H7 (cell line): ENCODE measurements at places on chromosomes 3 and 15.
A peak's percentile ranks its signal among the peaks of the same experiment; 100 is the strongest.

DNA sequence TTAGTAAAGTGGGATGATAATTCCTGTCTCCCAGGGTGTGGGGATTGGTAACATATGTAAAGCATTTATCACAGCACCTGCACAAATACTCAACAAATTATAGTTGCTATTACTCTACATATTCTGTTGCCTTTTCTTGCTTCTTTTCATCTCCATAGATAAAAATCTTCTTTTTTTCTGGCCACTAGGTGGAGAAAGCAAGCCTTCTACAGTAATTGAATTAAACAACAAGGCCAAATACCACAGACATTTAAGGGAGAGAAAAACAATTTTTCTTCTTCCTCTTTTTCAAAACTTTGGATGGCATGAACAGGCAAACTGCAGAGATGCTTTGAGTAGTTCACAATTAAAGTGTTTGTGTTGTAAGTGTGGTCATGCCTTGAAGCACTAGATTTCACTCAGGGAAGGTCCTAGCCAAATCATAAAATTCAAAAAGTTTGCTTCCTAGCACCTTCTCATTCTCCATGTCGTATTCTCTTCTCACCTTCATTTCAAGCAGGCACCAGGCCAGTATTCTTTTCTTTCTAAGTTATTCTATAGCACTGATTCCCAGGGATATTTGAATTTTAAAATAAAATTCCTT lies 493.4 kb upstream of the TGFBR2 start:
- no peak for DNase-seq

DNA sequence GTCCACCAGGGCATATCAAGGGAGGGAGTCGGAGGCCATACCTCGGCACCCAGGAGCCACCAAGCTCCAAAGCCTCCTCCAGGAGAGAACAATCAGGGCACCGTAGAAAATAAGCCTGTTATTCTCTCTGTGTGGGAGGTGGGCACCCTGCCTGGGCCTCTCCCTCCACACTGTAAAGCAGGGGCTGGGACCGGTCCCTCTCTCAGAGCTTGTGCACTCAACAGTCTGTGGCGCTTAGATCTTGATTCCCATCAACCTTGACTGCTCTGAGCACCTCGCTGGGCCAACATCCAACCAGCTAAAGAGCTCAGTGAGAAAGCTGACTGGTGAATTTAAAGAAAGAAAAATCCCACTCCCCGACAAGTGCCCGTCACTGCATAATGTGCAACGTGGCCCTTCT lies 53.0 kb downstream of the PCSK6 start:
- no peak for DNase-seq

GRCh38 chr3:124770336-124771082 lies 40.3 kb downstream of the UMPS start:
- peak; percentile 76 for DNase-seq

DNA sequence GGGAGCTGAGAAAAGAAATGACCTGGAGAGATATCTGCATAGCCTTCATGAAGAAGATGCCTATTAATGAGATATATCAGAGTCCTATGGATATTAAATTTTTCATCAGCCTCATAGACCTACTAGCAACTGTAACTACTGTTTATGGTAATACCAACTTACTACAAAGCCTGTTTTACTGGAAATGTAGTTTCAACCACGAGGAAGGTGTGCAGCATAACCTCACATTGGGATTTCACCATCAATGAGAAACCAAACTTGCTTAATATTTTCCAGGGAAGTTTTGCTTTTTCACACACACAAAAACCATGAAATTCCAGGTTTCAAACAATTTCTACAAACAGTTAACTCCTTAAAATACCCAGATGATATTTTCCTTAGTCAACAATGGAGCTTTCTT lies 31.4 kb downstream of the FAM240A start:
- no peak for DNase-seq

DNA sequence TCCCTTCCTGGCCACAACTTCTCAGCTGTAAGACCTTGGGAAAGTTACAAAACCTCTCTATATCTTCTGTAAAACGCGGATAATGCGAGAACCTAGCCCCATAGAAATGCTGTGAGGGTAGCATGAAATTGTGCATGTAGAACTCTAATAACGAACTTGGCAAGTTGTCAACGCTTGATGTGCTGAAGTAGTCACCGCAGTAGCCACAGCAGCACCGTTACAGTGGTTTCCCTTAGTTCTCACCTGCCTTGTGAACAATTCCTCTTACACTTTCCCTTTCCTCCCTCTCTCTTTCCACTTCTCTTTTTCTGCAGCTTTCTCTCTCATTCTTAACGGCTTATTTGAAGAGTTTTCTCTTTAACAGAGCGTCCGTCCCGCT lies 447 bp upstream of the SHQ1 start:
- DNase-seq: peak; percentile 19

GRCh38 chr15:71139241-71139640 lies 24.0 kb downstream of the THSD4 start:
- no peak for DNase-seq

DNA sequence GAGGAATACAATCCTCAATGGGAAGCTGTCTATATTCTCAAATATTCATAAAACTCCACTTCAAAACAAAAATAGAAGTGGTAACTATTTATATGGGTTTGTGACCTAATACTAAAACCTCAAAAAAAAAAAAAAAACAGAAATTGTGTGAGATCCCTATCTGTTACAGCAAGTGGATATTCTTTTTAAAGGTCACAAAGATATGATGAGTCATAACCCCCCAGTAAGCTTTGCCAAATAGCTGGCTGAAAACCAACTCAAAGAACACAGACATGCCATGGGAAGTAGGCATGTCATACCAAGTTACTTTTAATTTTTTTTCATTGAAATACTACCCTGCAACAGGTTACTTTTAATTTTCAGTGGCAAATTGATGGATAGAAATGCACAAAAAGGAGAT lies 62.5 kb downstream of the CBLB start:
- no peak for DNase-seq

- DNase-seq: peak; percentile 39
Observed at GRCh38 chr3:42440924-42441323, 30.5 kb upstream of the LYZL4 start.

DNA sequence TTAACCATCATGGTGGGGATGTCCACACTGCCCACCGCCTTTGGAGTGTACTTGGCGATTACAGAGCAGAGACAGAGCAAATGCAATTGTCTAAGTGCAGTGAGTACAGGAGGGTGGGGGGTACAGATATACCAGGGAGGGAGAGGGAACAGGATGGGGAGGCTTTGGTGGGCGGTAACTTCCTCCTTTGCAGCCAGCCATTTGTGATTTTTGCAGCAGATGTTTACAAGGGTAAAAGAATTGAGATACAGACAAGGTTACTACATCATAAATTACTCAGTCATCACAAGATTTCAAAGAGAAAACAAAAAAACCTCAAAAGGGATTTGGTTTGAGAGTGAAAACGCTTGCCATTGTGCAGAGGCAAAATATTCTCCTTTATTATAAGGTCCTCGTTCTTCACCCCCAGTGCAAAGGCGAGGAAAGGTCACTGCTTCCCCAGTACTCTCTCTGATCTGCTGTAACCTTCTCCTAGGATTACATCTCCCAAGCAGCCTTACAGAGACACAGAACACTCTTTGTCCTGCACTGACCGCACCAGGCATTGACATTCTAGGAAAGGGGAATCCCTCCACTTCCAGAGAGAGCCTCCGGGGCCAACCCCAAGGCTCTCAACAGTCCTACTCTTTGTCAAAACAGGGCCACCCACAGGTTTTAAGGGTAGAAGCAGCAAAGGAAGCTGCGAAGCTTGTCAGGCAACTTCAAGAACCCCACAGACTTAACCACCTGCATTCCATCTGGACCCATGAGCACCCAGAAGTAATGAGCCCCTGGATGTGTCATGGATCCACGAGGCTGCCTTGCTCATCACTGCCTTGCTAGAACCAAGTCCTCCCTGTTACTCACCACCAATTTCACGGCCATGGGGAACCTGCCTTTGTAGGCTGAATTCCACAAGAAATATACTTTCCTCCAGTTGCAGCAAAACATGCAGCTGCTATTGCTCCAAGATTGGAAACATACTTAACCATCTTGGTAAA lies 117.3 kb downstream of the ADAMTS17 start:
- DNase-seq: peak; percentile 67

- no peak for DNase-seq
Observed at GRCh38 chr3:4460334-4460733, 6.7 kb downstream of the SUMF1 start.

DNA sequence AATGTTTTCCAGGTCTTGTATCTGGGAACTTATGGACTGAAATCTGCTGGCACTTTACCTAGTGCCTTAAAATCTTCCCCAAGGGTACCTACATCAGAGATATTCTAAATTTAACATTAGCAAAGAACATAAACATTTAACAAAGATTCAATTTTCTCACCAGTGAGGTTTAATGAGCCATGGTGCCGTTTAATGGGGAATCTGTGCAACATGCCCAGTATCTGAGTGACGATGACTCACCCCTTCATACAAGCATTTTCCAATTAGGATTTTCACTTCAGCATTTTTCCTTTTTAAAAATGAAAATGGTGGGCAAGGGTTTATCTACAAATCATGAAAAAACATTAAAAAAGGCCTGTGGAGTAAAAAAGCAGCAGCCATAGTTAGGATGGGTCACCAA lies 189.4 kb downstream of the SLC9A9 start:
- no peak for DNase-seq

- no peak for DNase-seq
Observed at GRCh38 chr3:104359546-104359945, 1007.2 kb upstream of the ALCAM start.

- no peak for DNase-seq
Observed at GRCh38 chr3:100865442-100865841, 127.8 kb downstream of the ABI3BP start.

DNA sequence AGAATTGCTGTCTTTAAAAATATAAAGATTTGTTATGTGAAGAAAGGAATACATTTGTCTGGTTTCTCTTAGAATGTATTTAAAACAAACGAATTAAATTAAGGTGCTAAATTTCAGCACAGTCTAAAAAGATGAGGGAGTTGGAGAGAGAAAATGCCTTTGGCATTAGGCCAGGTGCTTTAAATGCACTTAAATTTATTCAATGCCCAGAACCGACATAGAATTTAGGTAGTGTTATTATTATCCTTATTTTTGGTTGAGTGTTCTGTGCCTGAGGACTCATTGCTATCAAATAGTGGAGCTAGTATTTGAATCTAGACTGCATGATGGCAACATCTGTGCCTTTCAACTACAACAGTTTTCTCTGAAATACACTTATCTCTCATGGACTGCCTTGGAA lies 287.5 kb downstream of the RBMS3 start:
- DNase-seq: no peak

- no peak for DNase-seq
Observed at GRCh38 chr3:135837977-135838631, 127.4 kb upstream of the PPP2R3A start.

DNA sequence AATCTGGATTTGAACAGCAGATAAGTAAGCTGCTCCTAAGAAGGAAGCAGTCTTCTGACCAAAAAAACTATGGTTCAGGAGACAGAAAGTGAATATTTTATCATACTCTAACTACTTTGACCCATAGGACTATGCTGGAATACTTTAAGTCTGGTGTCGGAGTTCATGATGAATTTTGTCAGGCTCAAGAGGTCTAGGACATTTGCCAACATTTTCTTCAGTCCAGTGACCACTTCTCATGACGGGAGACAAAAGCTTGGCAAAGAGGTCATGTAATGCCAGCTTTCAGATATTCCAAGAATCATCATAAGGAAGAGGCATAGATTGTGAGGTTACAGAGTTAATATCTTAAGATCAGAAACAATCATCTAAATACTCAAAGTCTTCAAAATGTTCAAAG lies 20.5 kb upstream of the DCBLD2 start:
- DNase-seq: no peak

- peak; percentile 86 for DNase-seq
Observed at GRCh38 chr3:33439546-33440327, 468 bp downstream of the UBP1 start.

GRCh38 chr15:31153531-31153930 lies 52.0 kb upstream of the TRPM1 start:
- DNase-seq: no peak

DNA sequence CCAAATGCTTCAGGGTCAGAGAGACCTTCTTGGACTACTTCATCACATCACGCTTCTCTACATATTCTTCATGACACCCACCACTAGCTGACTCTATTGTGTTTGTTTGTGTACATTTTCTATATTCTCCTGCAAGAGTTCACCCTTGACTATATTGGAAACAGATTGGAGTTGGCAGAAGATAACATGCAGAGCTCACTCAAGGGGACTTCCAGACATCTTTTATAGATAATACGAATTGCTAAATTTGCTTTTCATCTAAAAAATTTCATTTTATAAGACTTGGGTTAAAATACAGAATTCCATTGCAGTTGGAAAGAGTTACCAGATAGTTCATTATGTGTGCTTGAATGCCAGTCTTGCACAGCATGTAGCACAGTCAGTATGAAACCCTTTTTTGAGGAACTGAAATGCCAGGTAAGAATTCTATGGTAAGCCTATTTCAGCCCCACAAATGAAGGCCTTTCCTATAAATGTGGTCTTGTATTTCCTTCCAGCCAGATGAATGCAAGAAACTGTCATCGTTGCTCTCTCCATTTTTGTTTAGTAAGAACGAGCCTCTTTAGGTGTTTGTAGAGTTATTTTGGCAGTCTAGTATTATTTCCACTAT lies 177.6 kb downstream of the GHSR start:
- DNase-seq: no peak

DNA sequence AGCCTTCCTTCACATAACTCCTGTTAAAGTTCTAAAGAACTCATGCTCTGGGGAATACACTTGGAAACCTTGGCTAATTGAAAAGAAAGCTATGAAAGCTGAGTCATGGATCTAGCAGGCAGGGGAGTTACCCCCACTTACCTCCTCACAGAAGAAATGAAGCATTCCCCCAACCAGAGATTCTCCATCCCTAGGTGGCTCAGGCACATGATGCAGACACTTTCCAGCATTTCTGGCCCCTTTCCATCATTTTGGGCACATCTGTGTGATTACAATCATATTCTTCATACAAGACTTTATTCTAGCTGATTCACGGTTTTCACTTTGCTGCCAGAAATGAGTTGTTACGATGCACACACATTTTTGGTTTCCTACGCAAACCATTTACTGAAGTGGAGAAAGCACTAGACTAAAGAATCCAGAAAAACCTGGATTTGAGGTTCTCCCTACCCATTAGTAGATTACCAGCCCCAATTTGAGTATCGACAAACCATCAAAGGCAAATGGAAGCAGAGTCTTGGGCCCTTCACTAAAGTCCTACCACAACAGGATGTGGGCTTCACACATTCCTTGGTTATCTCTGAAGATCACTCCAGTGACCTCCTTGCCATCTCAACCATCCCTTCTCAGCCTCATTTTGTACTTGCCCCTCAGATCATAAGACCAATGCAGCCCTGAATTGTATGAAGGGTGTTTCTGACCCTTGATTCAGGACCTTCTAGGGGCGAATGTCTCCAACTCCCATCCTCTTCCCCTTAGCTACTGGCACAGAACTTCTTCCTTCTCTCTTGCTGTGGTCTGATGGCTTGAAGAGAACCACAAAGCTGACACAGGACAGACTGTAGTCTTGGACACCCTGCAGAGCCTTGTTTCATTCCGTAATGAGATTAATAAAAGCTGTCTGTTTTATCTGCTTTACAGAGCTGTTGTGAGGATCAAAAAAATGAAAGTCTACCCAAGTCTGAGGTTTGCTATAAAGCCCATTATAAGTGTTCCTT lies 42.5 kb upstream of the SNRK start:
- no peak for DNase-seq

GRCh38 chr3:176935194-176935888 lies 261.9 kb downstream of the TBL1XR1 start:
- no peak for DNase-seq
